Right atrium auricular region (tissue), 2 donors: ENCODE measurements at places on chromosomes 7 and 10. TPM values are rescaled to one million over a fixed set of nuclear protein-coding genes. Genes with fewer than 3 reads are reported as not detected.

Gene PALD1
- total RNA-seq, result 8.5 TPM

Gene NAMPT
- total RNA-seq, result 194 TPM

Gene TECTB
- total RNA-seq, result not detected

Gene CDNF
- 1.1 TPM for total RNA-seq

- no peaks in the 10 kb centered on the region for H3K4me1 ChIP-seq
- no peaks in the 10 kb centered on the region for H3K36me3 ChIP-seq
- no peaks in the 10 kb centered on the region for H3K27me3 ChIP-seq
These were observed 166.6 kb downstream of the VTI1A start for GRCh38 chr10:112613620-112614019.

GRCh38 chr10:131694168-131694780 is 206.5 kb upstream of the PPP2R2D start:
- no peak for DNase-seq
- H3K27ac ChIP-seq, result no peak overlapping the region
- H3K4me1 ChIP-seq, result no peaks in the 10 kb centered on the region
- no peaks in the 10 kb centered on the region for H3K36me3 ChIP-seq

DNA sequence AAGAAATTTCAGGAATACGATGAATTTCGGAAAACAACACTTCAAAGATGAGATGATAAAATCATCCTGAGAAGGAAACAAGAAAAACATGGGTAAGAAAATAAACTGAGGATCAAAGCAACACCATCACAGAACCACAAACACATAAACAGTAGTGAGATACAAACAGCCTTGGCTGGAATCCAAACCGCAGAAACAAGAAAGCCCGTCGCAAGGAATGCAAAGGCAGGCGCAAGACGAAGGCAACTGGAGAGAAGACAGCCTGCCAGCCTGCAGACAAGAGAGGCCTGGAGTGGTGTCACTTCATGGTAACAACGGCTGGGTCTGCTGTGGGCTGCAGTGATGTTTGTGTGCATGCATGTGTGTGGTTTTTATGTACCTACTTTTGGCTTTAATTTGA is 61.8 kb upstream of the DRGX start:
- no peak overlapping the region for H3K4me3 ChIP-seq
- H3K36me3 ChIP-seq, result peaks cover 56% of the 10 kb centered on the region
- H3K4me1 ChIP-seq, result no peaks in the 10 kb centered on the region
- no peak for DNase-seq
- no peaks in the 10 kb centered on the region for H3K27me3 ChIP-seq

DNA sequence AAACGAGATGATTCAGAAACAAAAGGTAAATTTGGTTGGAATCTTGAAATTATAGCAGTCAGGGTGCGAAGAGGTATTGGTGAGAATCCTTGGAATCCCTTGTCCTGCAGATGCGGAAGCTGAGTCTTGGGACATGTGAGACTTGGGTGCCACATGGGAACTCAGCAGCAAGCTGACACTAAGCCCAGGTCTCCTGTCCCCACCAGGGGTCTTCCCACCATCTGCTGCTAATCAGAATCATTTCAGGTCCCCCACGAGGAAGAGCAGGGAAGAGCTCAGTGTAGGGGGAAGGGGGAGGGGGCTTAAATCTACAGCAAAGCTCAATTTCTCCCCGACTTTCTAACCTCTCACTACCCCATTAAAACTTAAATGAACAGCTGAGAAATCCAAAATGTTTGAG is 126.1 kb upstream of the BMPER start:
- peaks cover 8% of the 10 kb centered on the region for H3K4me1 ChIP-seq
- DNase-seq, result no peak
- no peaks in the 10 kb centered on the region for H3K36me3 ChIP-seq
- H3K4me3 ChIP-seq, result no peak overlapping the region
- H3K27ac ChIP-seq, result no peak overlapping the region
- H3K27me3 ChIP-seq, result no peaks in the 10 kb centered on the region

DNA sequence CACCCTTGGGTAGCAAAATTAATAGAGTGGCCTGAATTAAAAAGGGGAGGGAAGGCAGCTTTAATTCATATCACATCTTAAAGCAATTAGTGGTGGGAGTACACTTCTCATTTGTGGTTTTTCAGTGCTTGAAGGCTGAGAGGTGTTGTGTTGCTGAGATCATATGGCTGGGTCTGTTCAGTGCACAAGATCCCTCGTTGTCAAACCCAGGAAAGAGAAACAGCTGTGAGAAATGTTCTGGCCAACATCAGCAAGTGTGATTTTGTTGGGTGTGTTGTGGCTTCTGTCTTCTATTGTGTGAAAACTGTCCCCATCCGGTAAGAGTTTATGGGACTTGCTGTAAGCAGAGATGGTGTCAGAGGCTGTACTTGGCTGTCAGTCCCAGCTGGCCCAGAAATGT is 197.9 kb upstream of the BMPER start:
- H3K4me1 ChIP-seq, result peaks cover 10% of the 10 kb centered on the region
- no peaks in the 10 kb centered on the region for H3K36me3 ChIP-seq
- H3K4me3 ChIP-seq, result no peak overlapping the region
- no peak overlapping the region for H3K27ac ChIP-seq

GRCh38 chr7:93558705-93559614 is 15.6 kb downstream of the CALCR start:
- no peaks in the 10 kb centered on the region for H3K27me3 ChIP-seq
- H3K27ac ChIP-seq, result no peak overlapping the region
- H3K4me3 ChIP-seq, result no peak overlapping the region
- no peaks in the 10 kb centered on the region for H3K36me3 ChIP-seq

- no peaks in the 10 kb centered on the region for H3K27me3 ChIP-seq
- no peak overlapping the region for H3K27ac ChIP-seq
- no peaks in the 10 kb centered on the region for H3K36me3 ChIP-seq
- no peak overlapping the region for H3K4me3 ChIP-seq
These were observed 82.6 kb downstream of the ANLN start for GRCh38 chr7:36472141-36472729.

GRCh38 chr7:69476416-69476815 is 121.9 kb upstream of the AUTS2 start:
- no peak overlapping the region for H3K27ac ChIP-seq
- H3K4me3 ChIP-seq, result no peak overlapping the region
- no peaks in the 10 kb centered on the region for H3K4me1 ChIP-seq
- no peaks in the 10 kb centered on the region for H3K27me3 ChIP-seq
- no peaks in the 10 kb centered on the region for H3K36me3 ChIP-seq

GRCh38 chr10:52864201-52865106 is 91.9 kb upstream of the MBL2 start:
- H3K27ac ChIP-seq, result no peak overlapping the region
- no peaks in the 10 kb centered on the region for H3K4me1 ChIP-seq
- H3K4me3 ChIP-seq, result no peak overlapping the region
- H3K27me3 ChIP-seq, result no peaks in the 10 kb centered on the region
- no peaks in the 10 kb centered on the region for H3K36me3 ChIP-seq

GRCh38 chr7:140062118-140062527 is 628 bp downstream of the PARP12 start:
- H3K27me3 ChIP-seq, result no peaks in the 10 kb centered on the region
- no peak for DNase-seq
- no peaks in the 10 kb centered on the region for H3K4me1 ChIP-seq
- H3K36me3 ChIP-seq, result no peaks in the 10 kb centered on the region
- peak overlapping the region; percentile 70 for H3K4me3 ChIP-seq

DNA sequence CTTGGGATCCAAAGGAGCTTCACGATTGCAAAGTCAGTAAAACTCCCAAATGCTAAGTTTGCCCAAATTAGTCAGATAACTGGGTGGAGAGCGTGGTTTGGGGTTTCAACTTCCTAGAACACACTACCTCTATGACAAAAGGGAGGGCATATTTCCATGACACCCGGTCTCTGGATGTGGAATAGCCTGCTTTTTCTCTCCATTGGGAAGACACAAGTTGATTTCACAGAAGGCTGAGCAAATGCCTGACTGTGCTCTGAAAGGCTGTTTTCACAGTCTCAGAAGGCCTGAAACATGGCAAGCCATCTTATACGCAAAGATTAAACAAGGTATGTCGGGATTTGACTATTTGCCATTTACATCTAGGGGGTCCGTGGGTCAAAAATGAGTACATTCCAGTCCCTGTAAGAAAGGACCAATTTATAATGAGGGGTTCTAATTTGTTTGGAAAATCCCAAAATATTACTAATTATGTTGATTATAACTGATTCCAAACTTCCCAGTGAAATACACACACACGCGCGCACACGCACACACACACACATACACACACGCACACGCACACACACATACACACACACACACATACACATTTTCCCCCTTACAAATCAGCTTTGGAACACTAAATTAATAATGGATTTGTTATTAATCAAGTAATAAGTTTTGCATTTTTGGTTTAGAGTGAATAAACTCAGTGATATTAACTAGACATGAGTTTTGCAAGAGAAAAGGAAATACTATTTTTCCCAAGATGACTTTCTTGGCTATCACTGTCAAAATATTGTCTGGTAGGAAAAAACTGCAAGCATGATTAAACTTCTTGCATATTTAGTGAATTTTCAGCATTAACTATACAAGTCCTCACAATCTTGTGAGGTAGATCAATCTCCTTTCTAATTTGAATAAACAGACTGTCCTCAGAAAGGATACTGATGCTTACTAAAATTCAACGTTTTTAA is 105.0 kb downstream of the PRTFDC1 start:
- no peaks in the 10 kb centered on the region for H3K36me3 ChIP-seq
- no peak overlapping the region for H3K4me3 ChIP-seq
- no peak overlapping the region for H3K27ac ChIP-seq
- DNase-seq, result no peak
- peaks cover 10% of the 10 kb centered on the region for H3K4me1 ChIP-seq

DNA sequence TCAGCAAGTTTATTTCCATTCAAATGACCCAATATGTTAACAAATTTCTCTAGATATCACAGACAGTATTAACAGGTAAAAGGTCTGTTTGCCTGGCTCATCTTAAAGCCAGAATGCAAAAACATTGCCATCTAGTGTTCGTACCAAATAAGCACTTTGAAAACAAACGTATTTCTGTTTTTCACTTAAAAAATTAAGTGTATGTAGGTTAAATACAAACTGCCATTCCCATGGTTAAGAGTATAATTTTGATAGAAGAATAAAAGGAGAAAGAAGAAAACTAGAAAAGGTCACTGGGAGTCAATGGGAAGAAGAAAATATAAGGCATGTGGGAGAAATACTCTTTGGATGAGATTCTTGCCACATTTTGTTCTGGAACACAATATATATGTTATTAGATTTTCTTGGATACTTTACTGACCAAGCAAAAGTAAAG is 51.0 kb downstream of the ORC5 start:
- no peak overlapping the region for H3K4me3 ChIP-seq
- no peaks in the 10 kb centered on the region for H3K4me1 ChIP-seq
- no peak overlapping the region for H3K27ac ChIP-seq
- DNase-seq, result no peak

GRCh38 chr7:50335795-50336754 is 31.6 kb downstream of the IKZF1 start:
- H3K27ac ChIP-seq, result no peak overlapping the region
- no peaks in the 10 kb centered on the region for H3K36me3 ChIP-seq
- H3K4me3 ChIP-seq, result no peak overlapping the region
- no peak for DNase-seq

GRCh38 chr10:4034907-4035598 is 250.0 kb upstream of the KLF6 start:
- H3K27me3 ChIP-seq, result no peaks in the 10 kb centered on the region
- H3K4me3 ChIP-seq, result peak overlapping the region; percentile 32
- no peaks in the 10 kb centered on the region for H3K4me1 ChIP-seq
- DNase-seq, result no peak
- H3K36me3 ChIP-seq, result no peaks in the 10 kb centered on the region
- H3K27ac ChIP-seq, result peak overlapping the region; percentile 54
